ENCODE measurements at places on chromosomes 1 and 21.

GRCh38 chr21:46285206-46285661 lies at the start of gene MCM3AP:
Gene MCM3AP, minus strand, starts transcription at chr21:46285611. Its CDS starts 325 bp downstream, at chr21:46285286.
- no peak for DNase-seq

DNA sequence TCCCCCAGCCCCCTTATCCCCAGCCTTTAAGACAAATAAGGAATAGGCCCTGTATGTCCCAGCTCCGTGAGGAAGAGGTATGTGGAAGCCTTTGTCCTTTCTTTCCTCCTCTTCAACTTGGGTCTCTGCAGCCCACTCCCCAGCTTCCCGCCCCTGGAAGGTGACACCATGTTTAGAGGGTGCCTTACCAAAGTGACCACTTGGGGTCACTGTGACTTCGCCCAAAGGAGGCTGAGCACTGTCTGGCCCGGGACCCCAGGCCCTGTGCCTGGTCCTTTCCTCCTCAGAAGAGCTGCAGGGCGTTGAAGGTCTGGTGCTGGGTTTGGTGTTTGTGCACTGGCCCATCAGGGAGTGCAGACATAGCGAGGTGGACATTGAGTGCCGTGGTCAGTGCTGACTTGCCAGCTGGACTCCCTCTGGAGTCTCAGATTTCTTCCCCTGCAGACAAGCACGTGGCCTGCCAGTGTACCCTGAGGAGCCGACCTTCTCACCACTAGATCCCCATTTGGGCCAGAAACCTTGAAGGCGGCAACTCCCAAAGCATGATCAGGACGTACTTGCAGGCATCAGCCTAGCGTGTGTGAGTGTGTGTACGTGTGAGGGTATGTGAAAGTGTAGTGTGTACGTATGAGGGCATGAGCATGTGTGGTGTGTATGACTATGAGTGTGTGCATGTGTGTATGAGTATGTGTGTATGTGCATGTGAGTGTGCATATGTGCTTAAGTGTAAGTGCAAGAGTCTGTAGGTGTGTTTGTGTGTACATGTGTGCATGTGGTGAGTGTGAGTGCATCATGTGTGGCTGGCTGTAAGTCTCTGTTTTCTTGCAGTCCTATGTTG lies 181.4 kb upstream of the KIAA0040 start:
- DNase-seq, result peak; percentile 54

- no peak for DNase-seq
These were observed 27.6 kb downstream of the NUP133 start for GRCh38 chr1:229480495-229480894.

- no peak for DNase-seq
These were observed 203.5 kb downstream of the NTNG1 start for GRCh38 chr1:107344268-107344760.

- no peak for DNase-seq
These were observed 30.0 kb downstream of the RABIF start for GRCh38 chr1:202858789-202859414.

GRCh38 chr1:185062710-185063370 lies 17.5 kb downstream of the RNF2 start:
- DNase-seq, result no peak

- DNase-seq, result peak; percentile 24
These were observed 1109.3 kb upstream of the B3GALT2 start for GRCh38 chr1:194295685-194296084.

GRCh38 chr1:86965012-86965826 lies 50.8 kb downstream of the HS2ST1 start:
- peak; percentile 16 for DNase-seq

- no peak for DNase-seq
These were observed 28.7 kb downstream of the KCNA3 start for GRCh38 chr1:110645821-110646735.

GRCh38 chr1:37031871-37032270 lies 2.4 kb downstream of the GRIK3 start:
- no peak for DNase-seq

- no peak for DNase-seq
These were observed 668.2 kb downstream of the KIF26B start for GRCh38 chr1:245822996-245823395.

DNA sequence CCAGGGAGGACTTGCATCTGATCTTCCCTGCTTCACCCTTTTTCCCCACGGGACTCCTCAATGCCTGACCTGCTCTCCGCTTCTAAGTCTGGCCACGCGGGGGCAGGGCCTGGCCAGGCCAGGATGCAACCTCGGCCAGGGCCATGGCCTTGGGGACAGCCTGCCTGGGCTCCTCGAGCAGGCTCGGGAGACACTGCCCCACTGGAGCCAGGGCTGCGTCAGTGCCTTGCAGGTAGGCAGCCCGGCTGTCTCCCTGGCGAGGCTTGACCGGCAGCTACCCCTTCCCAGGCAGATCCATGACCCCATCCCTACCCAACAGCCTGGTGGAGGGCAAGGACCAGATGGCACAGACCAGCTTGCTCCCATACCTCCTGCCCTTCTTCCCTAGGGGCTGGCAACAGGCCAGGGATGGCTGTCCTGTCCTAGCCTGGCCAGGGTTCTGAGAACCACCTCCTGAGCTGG lies 2.7 kb upstream of the PRDM16 start:
- no peak for DNase-seq

DNA sequence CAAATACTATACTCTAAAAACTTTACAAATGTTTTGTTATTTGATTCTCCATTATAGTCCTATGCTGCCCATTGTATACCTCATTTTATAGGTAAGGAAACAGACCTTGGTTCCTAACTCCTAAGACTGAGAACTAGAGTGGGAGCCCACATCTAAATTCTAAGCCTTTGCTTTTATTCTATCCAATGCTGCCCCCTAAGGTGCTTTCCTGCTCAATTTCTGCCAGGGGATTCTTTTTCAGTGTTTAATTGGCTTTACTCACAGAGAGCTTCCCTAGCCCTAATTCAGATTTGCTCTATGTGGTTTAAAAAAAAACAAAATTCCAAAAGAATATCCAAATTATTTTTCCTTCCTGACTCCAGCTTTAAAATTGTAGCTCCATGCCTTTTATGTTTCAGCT lies 64.5 kb downstream of the KIF14 start:
- DNase-seq, result no peak

DNA sequence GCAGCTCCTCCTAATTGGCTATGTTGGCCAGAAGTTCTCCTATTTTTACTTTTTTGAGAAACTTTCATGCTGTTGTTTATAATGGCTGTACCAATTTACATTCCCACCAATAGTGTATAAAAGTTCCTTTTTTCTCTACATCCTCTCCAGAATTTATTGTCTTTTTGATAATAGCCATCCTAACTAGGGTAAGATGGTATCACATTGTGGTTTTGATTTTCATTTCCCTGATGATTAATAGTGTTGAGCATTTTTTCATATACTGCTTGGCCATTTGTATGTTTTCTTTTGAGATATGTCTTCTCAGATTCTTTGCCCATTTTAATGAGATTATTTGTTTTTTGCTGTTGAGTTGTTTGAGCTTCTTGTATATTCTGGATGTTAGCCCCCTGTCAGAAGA lies 46.8 kb downstream of the NTMT2 start:
- no peak for DNase-seq

DNA sequence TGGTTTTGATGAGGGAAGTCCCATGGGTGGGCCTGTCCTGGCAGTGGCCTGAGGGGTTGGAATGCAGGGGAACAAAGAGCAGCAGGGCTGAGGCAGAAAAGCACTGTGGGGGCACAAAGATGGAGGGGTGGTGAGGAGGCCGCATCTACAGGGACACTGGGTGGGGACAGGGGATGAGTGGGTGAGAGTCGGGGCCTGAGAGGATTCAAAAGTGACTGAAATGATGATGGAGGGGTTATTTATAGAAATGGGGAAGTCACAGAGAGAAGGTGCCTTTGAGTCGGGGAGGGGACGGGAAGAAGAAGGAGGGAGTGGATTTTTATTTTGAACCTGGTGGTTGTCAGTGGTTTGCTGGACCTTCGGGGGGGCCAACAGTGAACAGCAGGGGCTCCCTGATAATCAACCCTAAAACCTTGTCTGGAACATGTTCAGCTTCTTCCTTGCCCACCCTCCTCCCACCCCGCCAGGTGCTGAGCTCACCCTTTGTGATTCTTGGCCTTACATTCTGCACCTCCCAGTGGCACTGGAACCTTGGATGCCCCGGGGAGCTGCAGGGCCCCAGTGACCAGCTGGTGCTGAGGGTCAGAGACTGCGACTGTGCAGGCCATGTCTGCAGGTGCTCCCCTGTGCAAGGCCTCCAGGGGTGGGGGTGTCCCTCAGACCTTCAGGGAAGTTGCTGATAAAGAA lies 42.9 kb downstream of the IER5 start:
- DNase-seq, result peak; percentile 78

DNA sequence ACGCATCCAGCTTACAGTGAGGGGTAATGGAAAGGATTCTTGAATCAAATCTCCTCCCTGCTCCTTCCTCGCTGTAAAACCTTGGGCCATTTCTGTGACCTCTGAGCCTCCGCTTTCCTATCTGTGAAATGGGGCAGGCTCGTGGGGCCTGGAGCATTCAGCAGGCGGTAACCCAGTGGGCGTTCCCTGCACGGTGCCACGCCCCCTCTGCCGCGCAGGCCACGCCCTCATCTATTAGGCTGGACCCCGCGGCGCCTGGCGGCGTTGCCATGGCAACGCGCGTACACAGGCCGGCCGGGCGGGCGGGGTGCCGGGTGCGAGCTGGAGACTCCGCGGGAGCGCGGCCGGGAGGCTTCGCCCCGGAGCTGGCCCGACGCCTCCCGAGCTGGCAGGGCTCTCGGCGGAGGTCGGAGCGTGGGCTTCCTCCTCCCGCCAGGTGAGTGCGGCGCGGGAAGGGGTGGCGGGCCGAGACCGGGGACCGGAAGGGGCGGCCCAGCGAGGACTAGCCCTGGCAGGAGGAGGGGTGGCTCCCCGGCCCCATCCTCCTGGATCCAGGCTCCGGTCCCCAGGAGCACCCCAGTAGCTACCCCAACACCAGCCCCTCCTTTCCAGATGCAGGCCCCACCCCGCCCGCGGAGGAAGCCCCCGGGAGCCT lies at the start of gene FHAD1:
TSS of gene FHAD1 (plus strand) at position 264 of the 655 bp plus-strand sequence. CDS start 4,562 bp downstream, outside the sequence.
- peak; percentile 78 for DNase-seq

Measured in GM20000 (cell line).